ENCODE measurements at places on chromosomes 7 and 10.

- DNase-seq = no peak
Observed at GRCh38 chr7:146094356-146094755, 22.2 kb upstream of the CNTNAP2 start.

- DNase-seq = no peak
Observed at GRCh38 chr10:19204246-19204917, 155.8 kb downstream of the MALRD1 start.

DNA sequence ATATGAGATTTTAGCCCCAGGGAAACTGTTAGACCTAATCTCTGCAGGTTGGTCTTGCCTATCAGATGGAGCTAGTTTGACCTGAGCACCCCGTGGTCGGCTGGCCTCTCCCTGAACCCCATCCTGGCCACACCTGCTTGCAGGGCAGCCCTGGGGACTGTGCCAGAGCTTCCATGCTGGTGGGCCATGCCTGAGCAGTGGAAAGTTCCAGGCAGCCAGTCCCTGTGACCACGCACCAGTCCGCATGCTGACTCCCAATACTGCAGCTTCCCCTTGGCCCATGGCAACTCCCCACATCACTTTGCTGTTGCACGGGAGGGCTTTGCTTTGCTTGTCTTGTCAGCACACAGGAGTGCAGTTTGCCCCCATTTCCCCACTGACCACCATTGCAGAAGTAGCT lies 427.8 kb upstream of the SEMA3D start:
- DNase-seq = no peak

DNA sequence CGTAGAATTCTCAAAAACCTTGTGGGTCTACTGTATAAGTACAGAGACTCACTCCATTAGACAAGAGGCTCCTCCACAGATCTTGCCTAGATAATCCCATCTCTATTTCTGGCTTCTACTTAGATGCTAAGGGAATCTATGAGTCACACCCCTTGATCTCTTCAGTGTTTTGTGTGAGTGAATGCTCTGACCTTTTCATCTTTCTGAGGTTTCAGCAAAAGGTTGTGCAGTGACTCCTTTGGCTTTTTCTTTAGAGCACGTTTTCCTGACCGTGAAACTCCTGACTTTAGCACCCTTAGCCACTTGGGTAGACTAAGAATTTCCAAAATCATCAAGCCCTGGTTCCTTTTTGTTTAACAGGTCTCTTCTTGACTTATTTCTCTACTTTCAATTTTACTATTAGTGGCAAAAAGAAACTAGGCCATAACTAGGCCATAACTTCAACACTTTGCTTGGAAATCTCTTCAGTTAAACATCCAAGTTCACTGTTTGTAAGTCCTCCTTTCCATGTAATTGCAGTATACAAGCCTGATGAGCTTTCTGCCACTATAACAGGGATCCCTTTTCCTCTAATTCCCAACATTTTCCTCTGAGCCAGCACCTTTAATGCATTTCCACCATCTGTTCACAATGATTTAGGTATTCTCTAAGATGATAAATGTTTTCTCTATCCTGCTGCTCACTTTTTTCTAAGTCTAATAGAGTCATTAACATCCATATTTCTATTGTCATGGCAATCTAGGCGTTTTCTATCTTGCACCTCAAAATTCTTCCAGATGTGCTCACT lies 19.4 kb downstream of the COPG2 start:
- DNase-seq = no peak

Measured in stimulated activated CD8-positive, alpha-beta memory T cell treated with anti-CD3 and anti-CD28 coated beads, Interleukin-4, amount 100 ng/mL, for 24 hours (primary cell).